CD4-positive, alpha-beta T cell treated with Interleukin-21 for 1 hour (primary cell): ENCODE measurements at places on chromosomes 7 and 10.

DNA sequence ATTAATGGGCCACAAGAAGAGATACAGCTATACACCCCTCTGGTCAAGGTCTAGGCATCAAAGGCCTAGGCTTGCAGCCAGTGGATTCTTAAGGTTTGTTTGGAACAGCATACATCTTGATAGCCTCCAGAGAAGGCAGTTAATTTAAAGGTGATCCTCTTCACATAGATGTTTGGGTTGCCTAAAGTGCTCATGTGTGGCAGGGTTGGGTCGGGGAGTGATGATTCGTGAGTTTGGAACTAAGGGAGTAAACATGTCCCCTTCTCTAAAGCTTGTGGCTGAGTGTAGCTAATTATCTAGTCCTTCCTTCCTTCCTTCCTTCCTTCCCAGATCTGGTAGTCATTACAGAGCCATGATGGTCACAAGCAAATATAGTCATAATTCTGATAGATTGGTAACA, 12.4 kb downstream of the PCLO start:
- DNase-seq = no peak

GRCh38 chr10:61294131-61294530, 159.1 kb downstream of the TMEM26 start:
- no peak for DNase-seq

DNA sequence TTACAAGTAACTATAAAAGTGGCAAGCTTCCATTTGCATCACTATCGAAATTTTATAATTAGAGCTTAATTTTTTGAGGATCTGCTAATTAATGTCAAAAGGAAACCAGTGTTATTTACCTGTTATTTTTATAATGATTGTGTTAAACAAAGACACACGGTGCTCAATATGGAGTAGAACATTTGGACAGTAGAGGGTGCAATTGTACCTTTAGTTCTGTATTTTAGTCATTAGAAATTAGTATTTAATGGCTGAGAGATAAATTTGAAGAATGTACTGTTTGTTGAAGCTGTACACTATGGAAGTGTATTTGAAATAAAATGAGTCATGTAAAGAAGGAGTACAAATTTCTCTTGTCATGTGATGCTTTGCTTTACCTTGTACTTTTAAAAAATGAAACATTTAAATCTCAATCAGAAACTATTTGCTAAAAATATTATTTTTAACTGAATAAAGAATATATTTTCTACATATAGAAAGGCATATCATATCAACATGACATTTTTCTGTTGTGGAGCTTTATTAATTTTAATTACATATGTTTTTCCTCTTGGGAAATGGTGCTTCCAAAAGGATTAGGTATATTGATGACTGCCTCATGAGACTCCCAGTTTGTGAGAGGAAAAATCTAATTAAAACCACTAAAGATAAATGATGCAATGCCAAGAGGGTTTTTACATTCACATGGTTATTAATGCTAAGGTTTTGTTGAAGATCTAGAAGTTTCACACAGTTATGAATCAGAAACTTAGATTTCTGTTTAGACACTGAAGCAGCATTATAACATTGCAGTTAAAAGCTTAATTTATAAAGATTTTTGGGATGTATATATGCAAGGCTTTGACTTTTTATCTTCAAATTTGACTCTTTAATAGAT, 10.4 kb upstream of the PRKG1 start:
- peak; percentile 12 for DNase-seq

- no peak for DNase-seq
Measured at GRCh38 chr10:112191791-112192190, 8.2 kb upstream of the GPAM start.

- DNase-seq = peak; percentile 82
Measured at GRCh38 chr10:94545391-94546048, at the start of gene HELLS. Gene HELLS, plus strand, starts transcription at chr10:94545788. Its CDS starts 134 bp downstream, at chr10:94545922.

DNA sequence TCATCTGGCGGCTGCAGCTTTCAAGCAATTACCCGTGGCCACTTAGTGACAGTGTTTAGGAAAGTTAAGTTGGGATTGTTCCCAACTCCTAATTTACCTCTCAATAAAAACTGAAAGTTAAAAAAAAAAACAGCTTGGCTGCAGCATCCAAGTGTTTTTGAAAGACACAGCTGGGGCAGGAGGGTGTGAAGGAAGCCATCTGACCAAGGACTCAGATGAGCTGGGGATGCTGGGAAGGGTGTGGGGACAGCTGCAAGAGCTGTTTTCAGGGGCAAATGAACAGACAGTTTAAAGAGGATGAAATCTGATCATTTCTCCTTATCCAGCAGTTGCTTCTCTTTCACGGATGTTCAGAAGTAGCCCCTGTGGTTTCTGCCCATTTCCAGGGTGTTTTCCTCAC, 129.2 kb upstream of the CDCA7L start:
- no peak for DNase-seq

DNA sequence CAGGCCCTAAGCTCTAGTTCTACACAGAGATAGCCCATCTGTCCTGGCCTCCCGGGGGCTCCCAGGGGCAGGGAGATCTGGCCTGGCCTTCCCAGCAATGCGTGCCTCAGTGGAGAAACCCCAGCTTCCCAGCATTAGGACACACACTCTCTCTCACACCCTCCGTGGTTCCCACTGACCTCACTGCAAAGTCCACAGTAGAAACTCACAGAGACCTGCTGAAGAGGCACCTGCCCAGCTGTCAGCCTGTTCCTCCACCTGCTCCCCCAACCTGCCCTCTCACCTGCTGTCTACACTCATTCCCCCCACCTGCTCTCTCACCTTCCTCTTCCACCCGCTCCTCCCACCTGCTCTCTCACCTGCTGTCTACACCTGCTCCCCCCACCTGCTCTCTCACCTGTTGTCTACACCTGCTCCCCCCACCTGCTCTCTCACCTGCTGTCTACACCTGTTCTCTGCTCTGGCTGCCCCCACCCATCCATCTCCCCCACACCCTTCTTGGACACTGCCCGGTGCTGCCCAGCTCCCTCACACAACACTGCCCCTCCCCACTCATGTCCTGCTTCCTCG, 21.1 kb upstream of the PFKP start:
- DNase-seq = no peak

DNA sequence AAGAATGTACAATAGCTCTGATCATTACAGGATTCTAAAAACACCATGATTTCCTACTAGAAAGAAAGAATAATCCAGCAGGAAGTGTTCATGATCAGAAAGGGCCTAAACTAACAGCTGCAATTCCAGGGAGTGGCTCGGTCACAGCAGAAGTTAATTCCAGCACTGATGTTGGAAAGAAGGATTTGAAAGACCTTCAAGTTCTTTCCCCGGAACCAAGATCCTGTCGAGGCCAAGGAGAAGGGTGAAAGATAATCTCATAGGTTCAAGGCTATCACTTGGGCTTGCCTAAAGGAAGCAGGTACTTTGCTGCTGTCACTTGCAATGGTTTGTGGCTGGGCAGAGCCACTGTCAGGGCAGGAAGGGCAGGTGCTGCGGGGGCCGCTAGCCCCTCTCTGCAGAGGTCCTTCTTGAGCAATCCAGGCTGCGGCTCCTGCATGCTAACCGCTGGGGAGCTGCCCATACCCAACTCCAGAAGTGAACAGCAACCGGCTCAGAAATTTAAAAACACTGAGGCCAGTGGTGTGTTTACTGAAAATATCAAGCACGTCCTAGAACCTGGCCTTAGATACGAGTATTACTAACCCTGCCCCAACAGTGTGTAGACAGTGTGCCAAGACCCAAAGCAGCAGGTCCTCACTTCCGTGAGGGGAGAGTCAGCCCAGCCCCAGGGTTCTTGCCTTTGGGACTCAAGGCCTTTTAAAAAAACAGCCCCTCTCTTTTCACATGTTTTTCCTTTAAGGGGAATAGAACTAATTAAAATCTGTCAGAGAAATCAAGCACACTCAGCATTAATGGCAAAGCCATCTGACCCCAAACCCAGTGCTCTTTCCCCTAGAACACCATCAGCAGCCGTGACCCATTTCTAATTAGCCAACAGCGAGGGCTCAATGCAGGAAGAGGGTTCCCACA, 76.8 kb downstream of the VIPR2 start:
- no peak for DNase-seq

GRCh38 chr7:142327628-142328405, 70.0 kb upstream of the PRSS58 start:
- DNase-seq = no peak

- no peak for DNase-seq
Measured at GRCh38 chr10:51030480-51030879, 43.8 kb upstream of the PRKG1 start.

GRCh38 chr10:102773986-102774385, 30.2 kb downstream of the WBP1L start:
- DNase-seq = peak; percentile 36

GRCh38 chr7:150993511-150993910, 2.7 kb downstream of the NOS3 start:
- no peak for DNase-seq

DNA sequence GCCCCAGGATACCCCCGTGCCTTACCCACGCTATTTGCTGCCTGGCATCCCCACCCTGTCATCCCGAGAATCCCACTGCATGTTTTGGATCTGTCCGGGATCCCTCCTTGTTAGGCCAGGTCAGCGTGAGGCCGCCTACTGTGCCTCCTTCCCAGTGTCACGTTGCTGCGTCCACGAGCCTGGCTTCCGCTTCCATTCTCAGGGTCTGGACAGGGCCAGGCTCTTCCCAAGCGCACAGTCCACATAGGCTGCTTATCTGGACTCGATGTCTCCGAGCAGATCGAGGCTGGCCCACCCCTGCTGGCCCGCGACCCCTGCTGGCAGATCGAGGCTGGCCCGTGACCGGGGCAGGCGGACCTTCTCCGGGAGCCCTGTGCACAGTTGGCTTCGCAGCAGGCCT, 27.1 kb downstream of the FOXK1 start:
- DNase-seq = no peak

GRCh38 chr10:24313283-24313682, 104.3 kb downstream of the KIAA1217 start:
- no peak for DNase-seq
